Suprapubic skin (tissue), 4 donors: ENCODE measurements at places on chromosomes 4 and X. TPM values are rescaled to one million over a fixed set of nuclear protein-coding genes. Genes with fewer than 3 reads are reported as not detected.

- no peaks in the 10 kb centered on the region for H3K27me3 ChIP-seq
- H3K36me3 ChIP-seq = no peaks in the 10 kb centered on the region
- no peak overlapping the region for H3K4me3 ChIP-seq
- no peak for DNase-seq
- no peak overlapping the region for H3K27ac ChIP-seq
Observed at GRCh38 chr4:183139972-183140570, 41.0 kb downstream of the WWC2 start.

DNA sequence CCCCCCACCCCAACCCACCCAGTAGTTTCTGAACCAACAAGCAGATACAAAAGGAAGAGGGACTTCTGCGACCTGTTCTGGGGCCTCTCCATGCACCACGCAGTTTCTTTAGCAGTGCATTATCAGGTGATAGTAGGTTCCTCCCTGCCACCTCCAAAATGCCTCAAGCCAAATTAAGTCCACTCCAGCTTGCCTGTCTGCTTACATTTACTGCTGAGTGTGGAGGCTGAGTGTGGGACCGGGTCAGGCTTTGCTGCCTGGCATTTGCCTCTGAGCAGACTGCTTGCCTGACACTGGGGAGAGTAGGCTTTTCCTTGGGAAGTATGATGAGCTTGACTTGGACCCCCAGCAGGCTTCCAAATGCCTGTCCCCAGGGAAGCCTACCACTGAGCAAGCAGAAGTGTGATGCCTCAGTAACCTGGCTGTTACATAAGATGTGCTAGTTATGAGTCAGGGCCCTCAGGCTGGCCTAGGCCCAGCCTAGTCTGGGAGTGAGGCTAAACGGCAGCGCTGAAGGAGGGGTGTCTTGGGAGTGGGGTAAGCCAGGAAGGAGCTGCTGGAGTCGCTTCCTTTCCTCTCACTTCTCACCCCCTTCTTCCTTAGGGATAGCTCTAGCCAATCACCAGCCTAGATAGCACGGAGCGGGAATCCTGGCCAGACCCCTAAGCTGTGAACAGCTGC lies 9.0 kb downstream of the TSC22D3 start:
- no peak overlapping the region for H3K4me3 ChIP-seq
- peaks cover 11% of the 10 kb centered on the region for H3K4me1 ChIP-seq
- DNase-seq = no peak
- H3K27me3 ChIP-seq = no peaks in the 10 kb centered on the region
- H3K27ac ChIP-seq = no peak overlapping the region
- no peaks in the 10 kb centered on the region for H3K36me3 ChIP-seq

GRCh38 chr4:63458010-63458409 lies 951.2 kb downstream of the TECRL start:
- no peaks in the 10 kb centered on the region for H3K36me3 ChIP-seq
- no peak overlapping the region for H3K27ac ChIP-seq
- H3K4me3 ChIP-seq = no peak overlapping the region

GRCh38 chr4:152605641-152606335 lies 69.9 kb upstream of the FBXW7 start:
- peak overlapping the region; percentile 72 for H3K27ac ChIP-seq
- H3K4me3 ChIP-seq = no peak overlapping the region
- no peaks in the 10 kb centered on the region for H3K36me3 ChIP-seq
- H3K27me3 ChIP-seq = no peaks in the 10 kb centered on the region
- peaks cover 30% of the 10 kb centered on the region for H3K4me1 ChIP-seq

DNA sequence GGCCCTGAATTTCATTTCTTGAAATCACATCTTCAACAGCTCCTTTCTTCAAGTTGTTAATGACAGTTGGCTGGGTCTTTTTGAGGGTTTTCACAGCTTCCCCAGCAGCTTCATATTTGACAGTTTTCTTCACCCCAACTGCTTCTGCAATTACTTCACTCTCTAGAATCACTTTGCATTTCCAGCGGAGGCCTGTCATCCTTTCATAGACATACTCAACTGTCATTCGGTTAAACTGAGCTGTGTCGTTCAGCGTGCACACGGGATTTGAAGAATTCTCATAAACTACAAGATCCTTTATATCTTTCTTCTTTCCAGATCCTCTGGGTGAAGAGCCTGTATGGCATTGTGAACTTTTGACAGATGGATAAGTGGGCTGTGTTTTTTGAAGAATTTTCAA lies 15.4 kb downstream of the UBE2A start:
- H3K27me3 ChIP-seq = no peaks in the 10 kb centered on the region
- H3K27ac ChIP-seq = no peak overlapping the region
- H3K36me3 ChIP-seq = peaks cover 24% of the 10 kb centered on the region
- no peak overlapping the region for H3K4me3 ChIP-seq
- DNase-seq = no peak
- H3K4me1 ChIP-seq = no peaks in the 10 kb centered on the region

GRCh38 chrX:72069350-72070160 lies 62.2 kb downstream of the RTL5 start:
- no peak overlapping the region for H3K27ac ChIP-seq
- H3K36me3 ChIP-seq = no peaks in the 10 kb centered on the region
- H3K27me3 ChIP-seq = peaks cover 3% of the 10 kb centered on the region
- peaks cover 9% of the 10 kb centered on the region for H3K4me1 ChIP-seq
- peak overlapping the region; percentile 9 for H3K4me3 ChIP-seq

GRCh38 chr4:1200425-1201035 lies 28.1 kb upstream of the SPON2 start:
- DNase-seq = peak; percentile 78
- peak overlapping the region; percentile 27 for H3K4me3 ChIP-seq
- peak overlapping the region; percentile 75 for H3K27ac ChIP-seq

DNA sequence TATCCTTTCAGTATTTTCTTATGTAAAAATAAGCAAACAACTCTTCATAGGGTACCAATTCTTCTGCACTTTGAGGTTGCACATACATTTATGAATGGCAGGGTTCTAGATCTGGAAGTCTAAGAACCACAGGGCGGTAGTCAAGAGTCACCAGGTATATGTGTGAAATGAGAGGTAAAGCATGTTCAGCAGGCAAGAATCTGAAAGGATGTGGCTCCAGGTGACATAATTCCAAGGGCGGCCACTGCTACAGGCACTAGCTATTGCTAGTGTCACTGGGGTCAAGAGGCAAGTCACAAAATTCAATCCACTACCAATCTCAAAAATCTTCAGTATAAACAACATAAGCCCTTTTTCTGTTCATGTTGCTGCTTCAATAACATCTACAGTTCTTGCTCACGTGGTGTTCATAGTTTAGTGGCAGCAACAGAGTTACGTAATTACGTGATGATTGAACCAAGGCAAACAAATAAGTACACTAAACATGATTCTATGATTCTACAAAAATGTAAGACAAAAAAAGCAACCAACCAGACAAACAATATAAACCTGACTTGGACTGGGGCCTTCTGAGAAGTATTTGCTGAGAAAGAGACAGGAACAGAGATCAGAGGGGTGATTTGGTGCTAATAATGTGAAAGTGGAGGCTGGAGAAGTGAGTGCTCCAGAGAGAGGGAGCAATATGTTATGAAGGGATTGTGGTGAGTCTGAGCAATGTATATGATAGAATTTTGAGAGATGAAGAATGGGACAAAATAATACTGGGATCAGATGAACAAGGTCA lies 101.7 kb downstream of the NAA11 start:
- H3K36me3 ChIP-seq = no peaks in the 10 kb centered on the region
- DNase-seq = no peak
- no peaks in the 10 kb centered on the region for H3K4me1 ChIP-seq
- H3K4me3 ChIP-seq = no peak overlapping the region
- H3K27ac ChIP-seq = no peak overlapping the region

DNA sequence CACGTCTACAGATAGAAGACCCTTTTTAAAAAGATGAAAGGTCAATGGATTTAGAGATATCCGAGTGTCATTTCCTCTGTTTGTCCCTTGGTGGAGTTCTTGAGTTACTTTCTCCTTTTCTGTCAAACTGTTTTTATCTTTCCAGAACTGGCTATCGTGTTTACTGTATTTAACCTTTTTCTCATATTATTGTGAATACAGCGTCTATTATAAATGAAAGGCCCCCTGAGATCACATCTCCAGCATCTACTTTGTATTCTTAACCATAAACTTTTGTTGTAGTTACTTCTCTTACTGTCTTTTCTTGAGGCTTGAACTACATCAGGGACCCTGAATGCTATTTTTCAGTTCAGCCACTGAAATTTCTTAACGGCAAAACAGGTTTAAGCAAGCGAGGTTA lies 4.0 kb upstream of the PCDH7 start:
- H3K27ac ChIP-seq = no peak overlapping the region
- peaks cover 22% of the 10 kb centered on the region for H3K27me3 ChIP-seq
- H3K4me3 ChIP-seq = peak overlapping the region; percentile 74
- no peak for DNase-seq

DNA sequence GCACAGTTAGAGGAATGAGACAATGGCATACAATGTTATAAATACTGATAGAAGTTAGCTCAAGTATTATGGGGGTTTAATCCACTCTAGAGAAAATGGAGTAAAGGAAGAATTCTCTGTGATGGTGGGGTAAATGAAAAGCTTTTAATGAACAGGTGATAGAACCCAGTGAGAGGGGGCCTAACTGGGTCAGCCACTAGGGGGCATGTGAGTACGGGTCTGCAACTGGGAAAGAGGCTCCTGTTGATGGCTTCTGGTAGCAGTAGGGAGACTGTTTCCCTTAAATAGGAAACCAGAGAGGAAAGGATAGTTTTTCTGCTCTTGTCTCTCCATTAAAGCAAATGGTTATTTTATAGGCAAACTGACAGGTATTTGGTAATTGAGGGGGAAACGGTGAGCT lies 132.8 kb upstream of the GPR101 start:
- no peak for DNase-seq
- H3K27me3 ChIP-seq = no peaks in the 10 kb centered on the region
- H3K27ac ChIP-seq = no peak overlapping the region
- no peak overlapping the region for H3K4me3 ChIP-seq
- H3K36me3 ChIP-seq = no peaks in the 10 kb centered on the region
- H3K4me1 ChIP-seq = no peaks in the 10 kb centered on the region

DNA sequence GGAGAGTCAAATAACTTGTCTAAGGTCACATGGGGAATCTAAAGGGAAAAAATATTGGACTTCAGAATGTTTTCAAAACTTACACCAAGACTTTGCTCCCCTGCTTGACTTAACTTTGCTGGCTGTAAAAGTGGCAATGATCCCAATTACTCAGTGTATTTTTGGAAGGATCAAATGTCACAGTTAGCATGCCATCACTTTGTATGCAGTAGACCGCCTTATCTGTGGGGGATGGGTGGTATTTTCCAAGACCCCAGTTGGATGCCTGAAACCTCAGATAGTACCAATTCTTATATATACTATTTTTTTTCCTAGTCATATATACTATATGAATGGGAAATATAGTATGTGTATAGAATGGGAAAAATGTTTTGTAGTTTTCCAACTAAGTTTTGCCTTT lies 53.4 kb downstream of the COL4A6 start:
- H3K4me3 ChIP-seq = no peak overlapping the region
- H3K27me3 ChIP-seq = no peaks in the 10 kb centered on the region
- no peaks in the 10 kb centered on the region for H3K4me1 ChIP-seq
- no peaks in the 10 kb centered on the region for H3K36me3 ChIP-seq
- H3K27ac ChIP-seq = no peak overlapping the region
- no peak for DNase-seq

DNA sequence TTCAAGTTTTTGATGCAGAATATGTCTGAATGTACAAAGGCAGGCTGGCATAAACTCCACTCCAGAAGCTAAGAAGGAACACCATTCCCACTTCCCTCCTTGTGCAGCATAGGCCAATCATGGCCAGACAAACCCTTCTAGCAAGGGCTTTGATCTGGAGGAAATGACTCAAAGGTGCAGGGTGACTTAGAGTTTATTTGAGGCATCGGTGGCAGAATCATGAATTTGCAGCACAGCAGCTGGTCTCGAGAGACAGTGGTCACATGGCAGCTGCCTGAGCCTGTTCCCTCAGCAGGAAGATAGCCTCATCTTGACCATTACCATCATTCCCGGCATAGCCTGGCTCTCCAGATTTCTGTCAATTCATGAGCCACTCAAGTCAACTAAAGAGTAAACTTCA lies 154.5 kb downstream of the ATP10D start:
- H3K27ac ChIP-seq = no peak overlapping the region
- no peak for DNase-seq
- H3K36me3 ChIP-seq = no peaks in the 10 kb centered on the region
- no peak overlapping the region for H3K4me3 ChIP-seq
- no peaks in the 10 kb centered on the region for H3K4me1 ChIP-seq

DNA sequence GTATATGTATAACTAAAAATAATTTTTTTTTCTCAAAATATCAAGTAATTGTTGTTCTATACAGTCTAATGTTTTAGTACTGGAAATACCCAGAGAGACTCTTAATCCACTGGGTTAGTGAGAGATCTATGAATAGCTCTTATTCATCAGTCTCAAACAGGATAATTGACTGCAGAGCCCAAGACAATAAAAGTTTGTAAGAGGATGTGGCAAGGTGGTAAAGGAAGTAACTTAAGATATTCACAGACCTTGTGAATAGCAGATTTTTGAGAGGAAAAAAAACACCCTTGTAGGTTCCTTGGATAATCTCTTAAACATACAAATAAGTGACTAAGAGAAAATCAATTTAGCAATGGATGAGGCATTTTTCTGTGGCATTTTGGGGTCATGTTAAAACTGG lies 210.9 kb upstream of the FAM241A start:
- H3K4me3 ChIP-seq = no peak overlapping the region
- H3K4me1 ChIP-seq = no peaks in the 10 kb centered on the region
- no peaks in the 10 kb centered on the region for H3K27me3 ChIP-seq
- no peaks in the 10 kb centered on the region for H3K36me3 ChIP-seq

GRCh38 chrX:105653891-105654290 lies 168.4 kb upstream of the NRK start:
- H3K4me1 ChIP-seq = no peaks in the 10 kb centered on the region
- DNase-seq = no peak
- no peak overlapping the region for H3K4me3 ChIP-seq
- no peaks in the 10 kb centered on the region for H3K27me3 ChIP-seq
- no peaks in the 10 kb centered on the region for H3K36me3 ChIP-seq
- H3K27ac ChIP-seq = no peak overlapping the region

DNA sequence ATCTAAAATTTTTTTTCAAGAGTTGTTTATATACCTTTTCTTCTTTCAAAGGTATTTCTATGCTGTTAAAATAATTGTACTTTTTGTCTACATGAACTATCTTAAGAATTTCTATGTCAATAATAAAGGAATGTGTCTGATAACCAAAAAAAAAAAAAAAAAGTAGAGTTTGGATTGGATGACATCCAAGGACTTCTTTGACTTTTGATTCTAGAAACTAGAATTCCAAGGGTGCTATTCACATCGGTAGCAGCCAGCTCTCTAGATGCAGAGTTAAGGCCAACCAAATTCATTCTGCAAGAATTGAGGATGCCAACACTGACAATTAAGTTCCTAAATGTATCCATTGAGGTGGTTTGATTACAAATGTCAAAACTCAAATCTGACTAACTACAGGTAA lies 42.0 kb upstream of the PRKG2 start:
- no peak for DNase-seq
- no peak overlapping the region for H3K4me3 ChIP-seq
- no peaks in the 10 kb centered on the region for H3K4me1 ChIP-seq
- no peak overlapping the region for H3K27ac ChIP-seq
- H3K36me3 ChIP-seq = no peaks in the 10 kb centered on the region
- no peaks in the 10 kb centered on the region for H3K27me3 ChIP-seq

The ASB5 gene
- total RNA-seq = not detected

The CHRDL1 gene
- total RNA-seq = 14.4 TPM

The CTSO gene
- total RNA-seq = 8.0 TPM

The L1CAM gene
- 4.1 TPM for total RNA-seq

The MAGEA1 gene
- total RNA-seq = not detected

The FAM9B gene
- not detected for total RNA-seq

The DCAF4L1 gene
- total RNA-seq = 0.29 TPM

The ITIH6 gene
- not detected for total RNA-seq

The XAGE2 gene
- total RNA-seq = not detected

The TMEM33 gene
- 58.3 TPM for total RNA-seq
